PC-9 (cell line): ENCODE measurements at places on chromosomes 12 and 14.
A peak's percentile ranks its signal among the peaks of the same experiment; 100 is the strongest.

DNA sequence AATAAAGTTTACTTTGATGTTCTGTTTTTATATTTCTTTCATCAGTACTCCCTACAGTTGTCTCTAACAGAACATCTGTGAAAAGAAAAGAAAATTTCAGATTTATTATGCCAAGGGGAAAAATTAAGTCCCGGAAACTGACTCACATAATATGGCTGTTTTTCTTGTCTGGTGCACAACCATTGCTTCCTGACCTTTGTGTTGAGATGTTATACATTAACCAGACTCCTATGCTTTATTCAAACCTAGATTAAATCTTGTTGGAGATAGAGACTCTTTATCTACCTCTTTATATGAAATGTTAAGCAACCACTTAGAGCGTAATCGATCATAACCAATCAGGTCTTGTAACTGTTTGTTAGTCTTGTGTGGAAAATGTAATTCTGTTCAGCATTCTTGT, 37.6 kb upstream of the BICD1 start:
- DNase-seq, result no peak

DNA sequence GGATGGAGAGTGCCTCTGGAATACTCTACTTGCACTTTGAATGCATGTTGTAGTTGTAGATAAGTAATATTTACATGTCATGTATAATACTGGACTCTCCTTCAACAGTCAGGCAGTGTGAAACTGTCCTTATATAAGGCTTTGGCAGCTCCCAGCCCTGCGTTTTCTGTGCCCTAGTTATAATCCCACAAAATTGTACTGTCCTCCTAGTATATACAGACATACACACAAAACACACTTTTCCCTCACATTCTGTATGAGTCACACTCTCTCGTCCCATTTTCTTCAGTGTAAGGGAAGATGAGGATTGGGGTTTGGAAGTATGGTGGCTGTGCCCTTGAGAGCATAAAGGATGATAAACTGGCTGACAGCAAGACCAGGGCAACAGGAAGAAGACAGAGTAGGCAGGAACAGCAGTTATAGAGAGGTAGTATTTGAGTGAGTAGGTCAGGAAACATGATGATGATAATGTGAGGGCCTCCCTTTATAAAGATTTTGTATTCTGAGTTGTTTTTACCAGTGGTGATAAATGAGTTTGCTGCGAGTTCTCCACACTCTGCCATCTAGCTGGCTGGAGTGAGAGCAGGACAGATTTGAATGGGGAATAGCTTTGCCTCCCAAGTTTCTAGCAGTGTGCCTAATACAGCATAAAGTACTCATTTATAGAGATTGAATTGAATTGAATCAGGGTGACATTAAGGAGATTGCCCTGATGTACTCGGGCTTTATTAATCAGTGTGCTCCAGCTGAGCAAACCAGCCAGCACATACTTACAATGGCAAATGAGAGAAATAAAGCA, 5.0 kb downstream of the CREBL2 start:
- DNase-seq, result no peak

DNA sequence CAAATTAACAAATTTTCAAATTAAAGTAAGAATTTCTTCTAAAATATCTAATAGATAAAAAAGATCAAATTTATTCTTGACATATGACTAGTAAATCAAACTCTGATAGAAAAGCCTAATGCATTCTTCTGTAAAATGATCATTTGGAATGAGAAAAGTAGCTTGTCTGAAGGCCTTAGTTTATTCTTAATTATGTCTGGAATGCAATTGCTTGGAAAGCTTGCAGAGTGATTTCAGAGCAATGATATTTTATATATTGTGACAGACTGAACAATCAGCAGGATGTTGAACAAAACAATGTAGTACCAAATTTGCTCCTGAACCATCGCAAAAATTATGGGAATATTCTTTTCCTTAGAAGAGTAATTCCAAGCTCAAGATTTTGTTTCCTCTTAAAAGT, 789.6 kb upstream of the NOVA1 start:
- DNase-seq, result no peak

- DNase-seq, result no peak
These were observed 46.6 kb upstream of the ESRRB start for GRCh38 chr14:76329154-76329928.

DNA sequence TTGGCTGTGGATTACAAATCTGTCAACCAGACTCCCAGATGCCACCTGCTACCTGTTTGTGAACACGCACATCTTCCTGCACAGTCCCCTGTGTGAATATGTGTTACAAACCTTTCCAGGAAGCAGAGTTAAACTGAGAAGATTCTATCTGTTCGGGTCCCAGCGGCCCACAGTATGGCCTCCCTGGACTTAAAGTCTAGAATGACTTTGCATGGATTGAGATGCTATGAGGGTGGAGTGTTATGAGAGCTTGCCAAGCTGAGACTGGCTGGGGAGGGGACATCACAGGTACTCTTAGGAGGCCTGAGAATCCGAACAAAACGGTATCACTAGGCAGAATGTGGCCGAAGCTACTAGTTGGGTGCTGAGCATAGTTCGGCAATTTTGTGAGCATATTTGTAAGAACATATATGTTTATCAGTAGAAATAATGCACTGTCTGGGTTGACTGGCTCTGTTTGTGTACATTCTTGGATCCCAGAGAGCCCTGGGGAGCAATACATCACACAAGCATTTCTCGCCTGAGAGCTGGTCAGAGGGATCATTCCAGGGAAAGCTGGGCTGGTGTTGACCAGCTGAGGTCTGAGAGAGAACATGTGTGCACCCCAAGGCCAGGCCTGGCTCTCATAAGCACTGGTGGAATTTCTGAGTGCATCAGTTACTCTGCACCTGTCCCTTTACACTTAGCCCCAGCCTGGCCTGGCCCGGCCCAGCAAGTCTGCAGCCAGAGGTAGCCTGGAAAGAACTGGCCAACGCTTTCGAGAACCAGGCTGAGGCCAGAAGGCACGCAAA, 29.8 kb upstream of the LTBP2 start:
- DNase-seq, result no peak

- DNase-seq, result no peak
These were observed 222.8 kb downstream of the EGLN3 start for GRCh38 chr14:33728010-33728498.

GRCh38 chr14:54387328-54387727, 9.5 kb upstream of the CDKN3 start:
- no peak for DNase-seq

DNA sequence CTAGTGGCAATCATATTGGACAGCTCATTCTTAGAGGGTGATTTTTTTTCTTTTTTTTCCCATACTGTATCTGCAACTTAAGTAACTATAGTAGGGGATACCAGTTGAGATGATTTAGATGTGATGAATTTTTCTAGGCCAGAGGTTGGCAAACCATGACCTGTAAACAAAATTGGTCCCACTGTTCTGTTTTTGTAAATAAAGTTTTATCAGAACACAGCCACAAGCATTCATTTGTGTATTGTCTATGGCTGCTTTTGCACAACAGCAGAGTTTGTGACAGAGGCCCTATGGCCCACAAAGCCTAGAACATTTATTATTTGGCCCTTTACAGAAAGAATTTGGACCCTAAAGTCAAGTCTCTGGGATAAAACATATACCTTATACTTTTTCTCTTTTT, 11.4 kb downstream of the ARF6 start:
- no peak for DNase-seq

- no peak for DNase-seq
These were observed 23.4 kb downstream of the G2E3 start for GRCh38 chr14:30582376-30582775.

DNA sequence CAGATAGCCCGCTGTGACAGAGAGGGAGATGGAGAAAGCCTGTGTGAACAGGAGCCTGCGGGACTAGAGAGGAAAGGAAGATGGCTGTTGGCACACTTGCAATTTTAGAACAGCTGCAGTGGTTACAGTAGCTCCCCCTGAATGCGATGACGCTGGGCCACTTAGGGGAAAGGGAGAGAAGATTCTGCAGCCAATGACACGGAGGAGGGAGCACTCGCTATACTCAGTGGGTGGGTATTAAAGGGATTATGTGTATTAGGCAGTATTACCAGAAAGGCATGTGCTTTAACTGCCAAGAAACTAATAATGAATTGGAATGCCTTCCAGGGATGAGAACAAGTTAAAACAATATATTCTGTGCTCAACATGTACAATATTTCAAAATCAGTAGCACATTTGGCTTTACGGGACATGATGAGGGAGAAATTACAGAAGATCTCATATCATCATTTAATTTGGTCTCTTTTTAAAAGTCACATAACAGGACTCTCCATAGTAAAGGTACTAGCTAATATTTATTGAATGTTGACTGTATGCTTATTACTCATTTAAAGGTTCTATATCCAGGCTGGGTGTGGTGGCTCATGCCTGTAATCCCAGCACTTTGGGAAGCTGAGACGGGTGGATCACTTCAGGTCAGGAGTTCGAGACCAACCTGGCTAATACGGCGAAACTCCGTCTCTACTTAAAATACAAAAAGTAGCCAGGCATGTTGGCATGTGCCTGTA, 35.9 kb upstream of the FOS start:
- no peak for DNase-seq

GRCh38 chr14:74710480-74710879, 2.4 kb downstream of the AREL1 start:
- no peak for DNase-seq

DNA sequence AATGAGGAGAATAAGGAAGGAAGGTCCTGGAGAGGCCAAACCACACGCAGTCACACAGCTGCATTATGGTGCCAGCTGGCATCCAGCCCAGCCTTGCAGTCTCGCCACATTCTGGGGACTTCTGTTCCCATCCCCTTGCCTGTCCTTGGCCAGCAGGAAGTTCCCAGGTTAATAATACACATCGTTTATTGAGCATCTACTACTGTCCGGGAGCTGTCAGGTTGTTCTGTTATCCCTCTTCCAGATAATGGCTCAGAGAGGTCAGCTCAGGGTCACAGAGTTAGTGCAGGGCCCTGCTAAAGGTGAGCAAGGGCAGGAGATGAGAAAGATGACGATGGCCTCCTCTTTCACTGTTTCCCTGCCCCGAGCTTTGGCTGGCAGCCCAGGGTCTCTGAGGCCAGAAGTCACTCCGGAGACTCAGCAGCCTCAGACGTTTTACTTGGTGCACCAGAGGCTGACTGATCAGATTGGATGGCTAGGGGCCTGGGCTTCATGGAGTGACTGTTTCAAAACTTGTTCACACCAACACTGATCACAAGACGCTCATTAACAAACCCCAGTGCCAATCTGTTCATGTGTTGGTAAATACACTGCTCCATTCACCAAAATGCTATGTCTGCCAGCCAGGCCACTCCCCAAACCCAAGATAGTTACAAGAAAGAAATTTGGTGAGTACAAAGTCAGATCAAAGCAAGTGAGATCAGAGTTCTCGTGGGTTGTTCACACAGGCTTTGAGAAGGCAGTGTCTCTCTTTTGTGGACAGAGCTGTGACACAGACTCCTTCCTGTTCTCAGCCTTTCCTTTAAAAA, 79.2 kb downstream of the B4GALNT3 start:
- DNase-seq, result peak; percentile 88

- DNase-seq, result no peak
These were observed 2.2 kb downstream of the PAWR start for GRCh38 chr12:79688376-79689060.

- DNase-seq, result no peak
These were observed 2.8 kb downstream of the RHNO1 start for GRCh38 chr12:2879853-2880252.

GRCh38 chr14:63051301-63051700, 6.0 kb upstream of the KCNH5 start:
- DNase-seq, result no peak

DNA sequence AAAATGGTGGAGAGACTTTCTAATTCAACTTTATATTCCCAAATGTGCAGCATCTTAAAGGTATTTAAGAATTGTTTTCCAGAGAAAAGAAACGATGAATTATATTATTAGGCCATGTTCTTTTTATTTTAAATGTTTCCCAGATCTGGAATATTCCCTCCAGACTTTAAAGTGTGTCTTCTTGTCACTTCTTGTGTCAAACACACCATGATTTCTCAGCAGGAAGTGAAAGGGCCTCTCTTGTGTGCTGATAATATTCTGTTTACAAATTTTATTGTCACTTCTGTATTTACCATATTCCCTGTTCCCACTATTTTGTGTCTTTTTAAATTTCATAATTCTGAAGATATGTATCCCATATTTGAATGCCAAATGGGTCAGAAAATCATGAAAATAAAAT, 455.0 kb upstream of the FLRT2 start:
- DNase-seq, result no peak

DNA sequence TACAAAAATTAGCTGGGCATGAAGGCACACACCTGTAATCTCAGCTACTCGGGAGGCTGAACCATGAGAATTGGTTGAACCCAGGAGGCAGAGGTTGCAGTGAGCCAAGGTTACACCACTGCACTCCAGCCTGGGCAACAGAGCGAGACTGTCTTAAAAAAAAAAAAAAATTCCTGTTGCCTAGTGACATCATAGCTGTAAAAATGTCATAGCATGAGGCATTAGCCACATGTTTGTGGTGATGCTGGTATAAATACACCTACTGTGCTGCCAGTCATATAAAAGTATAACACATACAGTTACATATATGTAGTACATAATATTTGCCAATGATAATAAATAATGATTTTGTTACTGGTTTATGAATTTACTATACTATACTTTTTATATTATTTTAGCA, 22.2 kb downstream of the SLC41A2 start:
- no peak for DNase-seq

DNA sequence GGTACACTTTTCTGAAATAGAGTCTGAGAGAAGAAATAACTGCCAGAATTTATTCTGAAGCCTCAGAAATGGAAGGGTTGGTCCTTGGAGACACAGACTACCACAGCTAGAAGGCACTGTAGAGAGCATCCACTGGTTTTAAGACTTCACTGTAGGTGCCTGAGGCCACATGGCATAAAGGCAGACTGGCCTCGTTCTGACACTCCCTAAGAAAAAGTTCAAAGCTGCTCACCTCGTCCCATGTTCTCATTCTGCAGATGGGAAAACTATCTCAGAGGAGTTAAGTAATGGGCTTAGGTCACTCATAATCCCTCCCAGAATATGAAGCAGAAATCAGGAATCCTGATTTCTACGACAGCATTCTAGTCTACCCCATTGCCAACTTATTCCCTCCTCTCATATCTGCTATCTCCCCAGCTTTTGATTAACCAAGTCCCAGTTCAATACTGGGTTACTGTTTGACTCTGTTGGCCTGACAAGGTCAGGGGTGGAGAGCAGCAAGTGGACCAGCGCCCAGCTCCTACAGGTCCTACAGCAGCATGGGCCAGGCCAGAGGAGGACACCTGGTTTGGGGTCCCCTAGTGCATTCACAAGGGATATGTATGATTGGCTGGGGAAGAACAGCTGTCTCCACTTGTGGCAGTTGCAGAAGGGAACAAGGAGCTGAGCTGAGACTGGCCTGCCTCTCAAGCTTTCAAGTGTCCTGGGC, 3.7 kb downstream of the ITGA5 start:
- DNase-seq, result no peak

DNA sequence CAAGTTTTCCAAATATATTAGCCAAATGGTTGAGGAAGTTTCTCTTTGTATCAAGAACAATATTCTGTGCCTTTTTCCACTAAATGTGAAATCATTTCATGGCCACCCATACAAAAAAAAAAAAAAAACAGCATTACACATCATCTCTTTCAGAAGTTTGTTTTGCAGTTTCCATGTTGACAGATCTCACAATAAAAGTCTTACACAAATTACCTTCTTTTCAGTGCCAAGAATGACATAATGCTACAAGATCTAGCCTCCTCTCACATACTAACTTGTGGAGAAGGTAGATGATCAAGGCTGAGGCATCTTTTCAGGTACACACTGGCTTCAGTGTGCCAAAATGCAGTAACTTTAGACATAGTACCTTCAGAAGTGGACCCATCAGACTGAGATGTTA, 35.3 kb downstream of the PRKD1 start:
- no peak for DNase-seq

GRCh38 chr12:56488041-56488955, at the start of gene GLS2:
TSS of gene GLS2 (minus strand) at chr12:56488161. CDS start at chr12:56488118, 43 bp downstream.
- DNase-seq, result peak; percentile 77
